ENCODE measurements at places on chromosomes 6 and 20.

- DNase-seq: no peak
These were observed 560.8 kb upstream of the JAG1 start for GRCh38 chr20:11234608-11235007.

DNA sequence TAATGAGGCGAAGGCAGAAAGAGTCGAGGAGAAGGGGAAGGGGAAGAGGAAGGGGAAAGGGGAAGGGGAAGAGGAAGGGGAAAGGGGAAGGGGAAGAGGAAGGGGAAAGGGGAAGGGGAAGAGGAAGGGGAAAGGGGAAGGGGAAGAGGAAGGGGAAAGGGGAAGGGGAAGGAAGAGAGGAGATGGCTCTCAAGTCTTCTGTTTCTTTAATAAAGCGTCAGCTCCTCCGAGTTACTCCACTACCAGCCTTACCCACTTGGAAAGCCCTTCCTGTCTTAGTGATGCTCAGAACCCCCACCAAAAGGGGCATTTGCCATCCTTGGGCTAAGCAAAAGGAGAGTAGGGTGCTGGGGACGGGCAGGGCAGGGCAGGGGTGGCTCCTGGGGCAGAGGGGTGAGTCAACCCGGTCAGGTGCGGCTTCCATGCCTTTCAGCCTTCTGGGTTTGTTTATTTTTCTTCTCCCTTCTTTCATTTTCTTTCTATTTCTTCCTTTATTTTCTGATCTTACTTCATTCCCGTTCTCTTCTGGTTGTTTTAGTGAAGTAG is 476 bp upstream of the CLIC5 start:
- no peak for DNase-seq

DNA sequence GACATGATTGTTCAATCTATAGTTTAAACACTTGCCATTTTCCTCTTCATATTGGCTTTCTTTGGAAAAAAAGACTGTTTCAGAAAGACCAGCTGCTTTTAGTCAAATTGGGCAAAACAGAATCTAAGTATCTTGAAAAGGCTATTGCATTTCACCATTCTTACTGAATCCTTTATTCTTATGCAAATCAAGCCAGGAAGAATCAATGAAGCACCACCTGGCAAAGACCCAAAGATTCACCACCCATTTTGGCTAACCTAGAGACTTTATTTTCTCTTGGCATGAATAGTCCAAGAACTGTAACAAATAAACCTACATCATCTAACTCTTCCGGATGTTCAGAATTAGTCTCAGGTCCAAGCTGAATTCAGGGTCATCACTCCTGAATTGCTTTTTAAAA is 71.3 kb upstream of the EYA4 start:
- DNase-seq: no peak

DNA sequence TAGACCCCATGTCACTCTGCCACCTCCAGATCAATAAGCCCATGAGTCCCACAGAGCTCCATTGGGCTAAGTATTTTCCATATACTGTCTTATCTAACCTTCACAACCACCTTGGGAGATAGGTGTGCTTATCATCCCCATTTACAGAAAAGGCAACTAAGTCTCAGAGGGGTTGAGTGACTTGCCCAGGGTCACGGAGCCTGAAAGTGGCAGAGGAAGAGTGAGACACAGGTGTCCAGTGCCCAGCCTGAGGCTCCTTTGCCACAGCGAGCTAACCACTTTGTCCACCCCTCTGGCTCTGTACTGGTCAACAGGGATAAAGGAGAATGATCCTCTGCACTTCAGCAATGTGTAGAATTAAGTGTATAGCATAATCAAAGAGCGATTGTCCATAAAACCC is 124.5 kb downstream of the GMDS start:
- no peak for DNase-seq

DNA sequence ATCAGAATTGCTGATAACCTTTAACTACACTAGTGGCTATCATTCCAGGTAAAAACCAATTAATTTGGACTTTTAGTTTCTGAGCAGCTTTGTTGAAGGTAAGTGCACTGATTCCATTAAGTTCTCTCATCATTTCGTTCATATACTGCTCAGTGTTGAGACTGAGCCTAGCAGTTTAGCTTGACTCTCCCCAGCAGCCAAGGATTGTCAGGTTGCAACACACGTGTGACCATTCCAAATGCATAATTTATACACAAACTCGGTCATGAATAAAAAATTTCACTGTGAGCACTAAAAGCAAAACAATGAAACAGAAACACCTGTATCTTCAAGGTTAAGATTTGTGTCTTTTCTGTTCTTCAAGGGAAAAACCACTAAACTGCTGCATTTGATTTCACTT is 8.9 kb downstream of the FERMT1 start:
- no peak for DNase-seq

DNA sequence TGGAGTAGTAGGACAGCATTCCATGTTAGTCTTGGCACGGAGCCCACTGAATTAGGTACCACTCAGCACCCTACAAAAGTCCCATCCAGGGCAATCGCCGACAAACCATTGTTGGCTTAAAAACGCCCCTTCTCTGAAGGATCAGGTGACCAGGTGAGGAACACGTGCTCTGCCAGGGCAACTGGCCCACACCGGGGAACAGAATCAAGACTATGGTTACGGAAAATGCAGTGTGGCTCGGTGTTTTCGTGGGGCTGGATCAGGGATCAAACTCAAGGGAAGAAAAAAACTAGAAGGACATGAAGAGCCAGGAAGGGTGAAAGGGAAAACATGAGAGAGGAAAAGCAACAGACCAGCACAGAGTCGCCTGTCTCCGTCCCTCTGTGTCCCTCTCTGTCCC is 177.8 kb upstream of the ARID1B start:
- DNase-seq: no peak

DNA sequence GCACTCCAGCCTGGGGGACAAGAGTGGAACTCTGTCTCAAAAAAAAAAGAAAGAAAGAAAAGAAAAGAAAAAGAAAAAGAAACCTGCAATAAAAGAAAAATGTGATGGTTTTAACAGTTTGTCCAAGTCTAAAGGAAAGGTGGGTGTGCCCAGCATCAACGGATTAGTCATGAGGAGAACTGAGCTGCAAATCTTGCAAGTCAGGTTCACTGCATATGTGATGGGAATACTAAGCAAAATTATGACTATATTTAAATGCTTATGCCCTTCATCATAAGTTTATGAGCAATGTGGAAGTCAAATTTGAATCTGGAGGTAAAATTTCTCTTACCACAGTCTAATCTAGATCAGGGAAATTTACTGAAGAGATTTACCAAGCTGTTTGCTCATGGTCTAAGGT is 13.1 kb upstream of the CDK19 start:
- no peak for DNase-seq

- DNase-seq: no peak
These were observed 261.0 kb downstream of the UST start for GRCh38 chr6:149007846-149008245.

DNA sequence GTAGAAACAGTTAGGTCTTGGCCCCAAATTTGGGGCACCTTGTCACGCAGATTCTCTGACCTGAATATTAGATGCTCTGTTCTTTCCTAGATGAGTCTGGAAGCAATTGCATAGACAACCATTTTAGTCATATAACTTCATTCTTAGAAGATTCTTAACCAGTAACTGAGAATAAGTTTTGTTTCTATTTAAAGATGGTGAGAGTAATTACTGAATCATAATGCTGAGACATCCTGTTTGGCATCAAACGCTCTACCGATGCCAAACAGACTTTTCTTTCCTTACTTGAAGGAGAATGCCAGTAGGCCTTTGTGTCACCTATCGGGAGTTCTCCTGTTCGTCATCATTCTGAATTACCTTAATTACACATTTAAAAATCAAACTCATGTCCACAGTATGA is 131.6 kb upstream of the ID4 start:
- DNase-seq: no peak

- no peak for DNase-seq
These were observed 76.9 kb downstream of the FAM50B start for GRCh38 chr6:3926150-3926482.

GRCh38 chr6:142938510-142938909 is 6.5 kb downstream of the HIVEP2 start:
- DNase-seq: no peak

DNA sequence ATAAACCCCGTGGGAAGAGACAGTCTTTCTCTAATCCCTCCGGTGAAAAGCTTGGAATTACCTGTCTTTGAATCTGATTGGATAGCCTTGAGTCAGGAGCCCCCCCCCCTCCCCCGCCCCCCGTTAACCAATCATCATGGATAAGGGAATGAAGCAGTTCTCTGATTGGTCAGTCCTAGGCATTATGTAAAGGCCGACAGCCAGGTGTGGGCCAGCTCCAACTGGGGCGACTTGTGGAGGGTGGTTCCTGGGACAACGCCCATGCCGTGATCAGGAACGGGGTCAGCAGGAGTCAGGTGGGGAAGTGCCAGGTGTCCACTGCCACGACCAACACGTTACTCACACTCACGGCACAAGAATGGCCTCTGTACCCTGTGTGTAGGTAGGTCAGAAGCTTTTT is 406.8 kb upstream of the SULF2 start:
- DNase-seq: no peak

DNA sequence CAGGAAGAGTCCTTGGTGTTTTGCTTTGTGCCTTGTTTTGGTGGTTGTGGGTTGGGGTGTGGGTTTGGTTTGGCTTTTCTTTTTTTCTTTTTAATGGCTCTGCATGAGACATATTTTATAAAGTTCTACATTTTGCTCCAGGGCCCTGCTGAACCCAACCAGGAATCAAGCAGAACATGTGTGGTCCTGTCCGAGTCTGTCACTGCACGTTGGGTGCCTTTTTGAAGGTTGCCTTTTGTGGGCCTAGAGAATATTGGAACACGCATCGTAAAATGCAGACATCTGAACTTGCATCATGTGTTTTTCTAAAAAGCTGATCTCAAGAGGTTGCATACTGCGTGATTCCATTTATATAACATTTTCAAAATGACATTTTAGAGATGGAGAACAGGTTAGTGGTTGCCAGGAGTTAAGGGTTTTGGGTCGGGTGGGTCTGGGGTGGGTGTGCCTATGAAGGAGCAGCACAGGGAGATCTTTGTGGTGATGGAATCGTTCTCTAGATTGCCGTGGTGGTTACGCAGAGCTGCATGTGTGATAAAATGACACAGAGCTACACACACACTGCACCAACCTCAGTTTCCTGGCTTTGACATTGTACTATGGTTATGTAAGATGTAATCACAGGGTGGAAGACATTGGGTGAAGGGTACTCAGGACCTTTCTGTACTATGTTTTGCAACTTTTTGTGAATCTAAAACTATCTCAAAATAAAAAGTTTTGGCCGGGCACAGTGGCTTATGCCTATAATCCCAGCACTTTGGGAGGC is 80.2 kb downstream of the EYA2 start:
- no peak for DNase-seq

- DNase-seq: no peak
These were observed 77.9 kb upstream of the B3GAT2 start for GRCh38 chr6:71034563-71035345.

DNA sequence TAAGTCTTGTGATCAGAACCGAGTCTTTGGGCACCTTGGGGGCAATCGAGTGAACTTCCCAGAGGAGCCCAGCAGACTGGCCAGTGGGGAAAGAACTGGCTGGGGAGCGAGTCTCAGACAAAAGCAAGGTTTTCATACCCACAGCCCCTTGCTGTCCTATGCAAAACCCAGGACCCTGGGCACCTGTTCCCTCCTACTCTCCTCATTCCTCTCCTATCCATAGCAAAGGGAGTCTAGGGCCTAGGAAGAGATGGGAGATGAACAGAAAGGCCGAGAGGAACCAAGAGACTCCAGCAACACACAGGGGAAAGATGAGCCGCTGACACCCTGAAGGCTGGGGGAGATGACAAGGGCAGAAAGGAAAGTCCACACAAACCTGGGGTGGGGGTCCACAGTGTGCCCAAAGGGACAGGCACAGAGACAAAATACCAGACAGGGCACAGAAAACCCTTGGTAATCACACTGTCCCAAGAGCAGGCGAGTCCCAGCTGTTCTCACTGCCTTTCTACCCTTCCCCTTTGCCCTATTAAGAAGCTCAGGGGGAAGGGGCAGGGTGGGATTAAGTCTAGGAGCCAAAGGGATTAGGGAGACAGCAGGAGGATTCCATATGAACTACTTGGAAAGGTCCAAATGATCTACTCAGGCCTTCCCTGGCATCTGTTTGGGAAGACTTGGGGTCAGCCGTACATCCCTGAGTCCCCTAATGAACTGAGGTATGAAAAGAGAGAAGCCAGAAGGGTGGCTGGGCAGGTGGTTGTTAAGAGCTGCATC is 6.5 kb downstream of the PPP1R18 start:
- no peak for DNase-seq

GRCh38 chr6:16239798-16240123 is 1.4 kb downstream of the GMPR start:
- peak; percentile 81 for DNase-seq

GRCh38 chr6:14757418-14757817 is 488.5 kb upstream of the JARID2 start:
- no peak for DNase-seq
